ENCODE measurements at places on chromosomes 5 and 9.

GRCh38 chr5:153489611-153490010 lies 859 bp upstream of the GRIA1 start:
- no peak for DNase-seq

- no peak for DNase-seq
These were observed 429.3 kb downstream of the GADD45G start for GRCh38 chr9:90034071-90034470.

GRCh38 chr5:162824360-162824759 lies 613.0 kb upstream of the CCNG1 start:
- DNase-seq = no peak

- no peak for DNase-seq
These were observed 1642.4 kb downstream of the EFNA5 start for GRCh38 chr5:106028314-106028713.

DNA sequence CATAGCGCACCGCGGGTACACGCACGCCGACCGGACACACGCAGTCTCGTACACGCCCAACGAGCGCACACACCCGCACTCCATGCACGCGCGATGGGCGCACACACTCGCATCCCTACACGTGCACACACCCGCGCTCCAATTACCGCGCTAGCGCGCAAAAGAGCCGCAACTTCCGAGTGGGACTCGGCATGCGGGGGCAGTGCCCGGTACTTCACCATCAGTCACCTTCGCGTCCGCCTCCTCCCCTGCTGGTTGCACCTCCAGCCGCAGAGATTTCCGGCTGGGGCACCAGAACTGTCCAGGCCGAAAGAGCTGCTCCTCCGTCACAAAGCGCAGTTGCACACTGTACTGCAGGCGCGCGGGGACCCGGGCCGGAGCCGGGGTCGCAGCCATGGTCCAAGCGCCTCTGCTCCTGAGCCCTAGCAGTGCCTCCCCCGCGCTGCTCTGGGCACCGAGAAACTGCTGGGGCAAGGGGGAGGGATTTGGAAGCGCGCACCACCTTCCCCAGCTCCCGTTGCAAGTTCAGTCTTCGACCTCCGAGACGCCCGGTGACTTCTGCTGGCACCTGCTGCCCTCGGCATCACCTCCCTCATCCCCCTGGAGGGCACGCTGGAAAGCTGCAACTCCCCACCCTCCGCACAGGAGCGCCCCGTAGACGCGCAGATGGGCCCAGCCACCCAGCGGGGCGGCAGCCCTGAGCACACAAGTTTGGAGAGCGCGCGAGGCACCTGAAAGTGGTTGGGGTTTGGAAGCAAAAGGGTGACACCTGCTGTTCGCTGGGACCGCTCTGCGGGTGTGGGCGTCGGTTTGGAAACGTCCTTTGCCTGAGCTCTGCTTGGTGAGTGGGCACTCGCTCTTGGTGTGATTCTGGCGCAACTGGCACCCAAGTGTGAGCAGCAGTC lies 337.4 kb upstream of the PUM3 start:
- DNase-seq = peak; percentile 29

DNA sequence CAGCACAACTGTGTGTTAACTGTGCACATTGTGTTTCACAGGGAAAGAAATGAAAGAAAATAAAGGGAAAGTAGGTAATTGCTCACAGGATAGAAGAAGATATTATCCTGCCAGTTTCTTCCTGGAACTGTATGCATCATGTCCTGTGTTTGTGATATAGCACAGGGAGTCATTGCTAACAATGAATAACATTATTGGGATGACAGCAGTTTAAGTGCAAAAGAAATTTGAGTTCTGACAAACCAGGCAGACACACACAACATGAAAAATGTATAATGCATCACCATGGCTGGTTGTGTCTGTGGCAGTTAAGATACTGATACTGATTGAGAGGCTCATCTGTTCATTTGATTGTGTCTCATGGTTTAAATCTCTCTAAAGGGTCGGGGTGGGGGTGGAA lies 145.4 kb downstream of the SPATA31D1 start:
- no peak for DNase-seq

DNA sequence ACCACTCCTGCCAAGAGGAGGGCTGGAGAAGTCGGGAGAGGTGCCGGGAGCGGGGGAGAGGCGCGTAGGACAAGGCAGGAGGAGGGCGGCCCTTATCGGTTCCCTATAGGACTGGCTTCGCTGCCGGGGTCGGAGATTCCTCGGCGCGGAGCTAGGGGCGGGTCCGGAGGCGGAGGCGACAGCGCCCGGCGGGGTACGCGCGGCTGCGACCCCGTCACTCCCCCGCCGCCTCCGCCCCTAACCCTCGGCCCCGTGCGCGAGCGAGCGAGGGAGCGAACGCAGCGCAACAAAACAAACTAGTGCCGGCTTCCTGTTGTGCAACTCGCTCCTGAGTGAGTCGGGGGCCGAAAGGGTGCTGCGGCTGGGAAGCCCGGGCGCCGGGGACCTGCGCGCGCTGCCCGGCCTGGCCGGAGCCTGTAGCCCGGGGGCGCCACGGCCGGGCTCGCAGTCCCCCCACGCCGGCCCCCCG lies 2.0 kb downstream of the GLIS3 start:
- no peak for DNase-seq

DNA sequence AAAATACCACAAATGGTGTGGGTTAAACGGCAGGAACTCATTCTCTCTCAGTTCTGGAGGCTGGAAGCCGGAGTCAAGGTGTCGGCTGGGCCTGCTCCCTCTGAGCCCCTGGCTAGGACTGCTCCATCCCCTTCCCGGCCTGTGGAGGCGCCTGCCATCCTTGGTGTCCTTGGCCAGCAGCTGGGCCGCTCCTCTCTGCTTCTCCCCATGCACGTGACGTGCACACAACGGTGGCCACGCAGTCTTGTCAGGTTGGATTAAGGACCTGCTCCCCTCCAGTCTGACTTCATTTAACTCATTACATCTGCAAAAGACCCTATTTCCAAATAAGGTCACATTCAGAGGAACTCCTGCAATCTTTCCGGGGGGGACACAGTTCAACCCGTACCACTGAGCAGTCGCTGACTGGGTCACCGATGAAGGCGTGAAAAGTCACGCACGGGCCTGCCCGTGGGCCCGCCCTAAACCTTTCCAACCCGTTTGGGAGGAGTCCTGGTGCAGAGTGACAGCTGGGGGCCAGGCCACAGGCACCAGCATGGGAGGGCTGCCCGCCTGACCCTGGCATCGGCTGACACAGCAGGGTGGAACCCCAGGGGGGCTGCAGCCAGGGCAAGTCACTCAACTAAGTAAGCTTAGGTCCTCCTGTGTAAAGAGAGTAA lies 135.2 kb downstream of the COL23A1 start:
- no peak for DNase-seq

Measured in erythroblast (primary cell).